Thymus (tissue), 14 donors: ENCODE measurements at places on chromosomes 7 and 10. TPM values are rescaled to one million over a fixed set of nuclear protein-coding genes. Genes with fewer than 3 reads are reported as not detected.

DNA sequence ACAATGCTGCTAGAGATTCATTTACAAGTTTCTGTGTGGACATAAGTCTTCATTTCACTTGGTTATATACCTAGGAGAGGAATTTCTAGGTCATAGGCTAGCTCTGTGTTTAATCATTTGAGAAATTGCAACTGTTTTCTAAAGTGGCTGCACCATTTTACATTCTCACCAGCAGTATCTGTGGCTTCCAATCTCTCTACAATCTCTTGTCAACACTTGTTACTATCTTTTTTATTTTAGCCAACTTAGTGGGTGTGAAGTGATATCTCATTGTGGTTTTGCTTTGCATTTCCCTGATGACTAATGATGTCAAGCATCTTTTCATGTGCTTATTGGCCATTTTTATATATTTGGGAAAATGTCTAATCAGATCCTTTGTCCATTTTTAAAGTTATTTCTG lies 53.0 kb upstream of the DRGX start:
- no peaks in the 10 kb centered on the region for H3K27me3 ChIP-seq
- no peak overlapping the region for H3K4me3 ChIP-seq
- peaks cover 2% of the 10 kb centered on the region for H3K4me1 ChIP-seq
- no peak for DNase-seq
- H3K36me3 ChIP-seq, result no peaks in the 10 kb centered on the region

DNA sequence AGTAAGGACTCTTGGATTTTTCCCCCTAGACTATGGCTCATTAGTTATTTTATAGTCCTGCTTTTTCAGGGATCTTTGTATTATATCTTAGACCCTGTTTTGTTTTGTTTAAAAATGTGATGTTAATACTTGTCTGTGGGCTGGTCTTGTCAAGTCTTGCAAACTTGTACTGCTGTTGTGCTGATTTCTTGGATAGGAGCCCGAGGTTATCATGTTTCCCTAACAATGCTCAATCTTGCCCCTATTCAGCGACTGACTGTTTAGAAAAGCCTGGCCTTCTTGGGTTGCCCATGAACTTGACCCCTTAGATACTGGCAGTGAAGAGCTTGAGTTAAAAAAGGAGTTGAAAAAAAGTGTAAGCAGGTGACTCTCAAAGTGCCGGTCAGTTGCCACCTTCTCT lies 115.7 kb downstream of the KIAA1217 start:
- H3K27ac ChIP-seq, result no peak overlapping the region
- no peaks in the 10 kb centered on the region for H3K36me3 ChIP-seq
- DNase-seq, result peak; percentile 6
- no peak overlapping the region for H3K4me3 ChIP-seq
- no peaks in the 10 kb centered on the region for H3K4me1 ChIP-seq
- H3K27me3 ChIP-seq, result no peaks in the 10 kb centered on the region

- no peak overlapping the region for H3K27ac ChIP-seq
- peaks cover 24% of the 10 kb centered on the region for H3K27me3 ChIP-seq
These were observed 4.2 kb upstream of the UPP1 start for GRCh38 chr7:48084727-48085432.

DNA sequence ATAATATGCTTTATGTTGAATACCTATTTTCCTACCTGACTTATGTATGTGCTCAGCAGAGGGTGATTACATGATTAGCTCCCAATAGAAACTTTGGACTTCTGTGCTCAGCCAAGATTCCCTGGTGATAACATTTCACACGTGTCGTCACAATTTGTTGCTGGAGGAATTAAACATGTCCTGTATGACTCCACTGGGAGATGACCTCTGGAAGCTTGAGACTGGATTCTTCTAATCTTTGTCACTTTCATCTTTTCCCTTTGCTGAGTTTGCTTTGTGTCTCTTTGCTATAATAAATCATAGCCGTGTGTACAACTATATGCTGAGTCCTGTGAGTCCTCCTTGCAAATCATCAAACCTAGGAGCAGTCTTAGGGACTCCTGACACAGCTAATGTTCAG lies 120.9 kb upstream of the LRRTM3 start:
- H3K27ac ChIP-seq, result no peak overlapping the region
- H3K27me3 ChIP-seq, result no peaks in the 10 kb centered on the region
- no peak for DNase-seq

DNA sequence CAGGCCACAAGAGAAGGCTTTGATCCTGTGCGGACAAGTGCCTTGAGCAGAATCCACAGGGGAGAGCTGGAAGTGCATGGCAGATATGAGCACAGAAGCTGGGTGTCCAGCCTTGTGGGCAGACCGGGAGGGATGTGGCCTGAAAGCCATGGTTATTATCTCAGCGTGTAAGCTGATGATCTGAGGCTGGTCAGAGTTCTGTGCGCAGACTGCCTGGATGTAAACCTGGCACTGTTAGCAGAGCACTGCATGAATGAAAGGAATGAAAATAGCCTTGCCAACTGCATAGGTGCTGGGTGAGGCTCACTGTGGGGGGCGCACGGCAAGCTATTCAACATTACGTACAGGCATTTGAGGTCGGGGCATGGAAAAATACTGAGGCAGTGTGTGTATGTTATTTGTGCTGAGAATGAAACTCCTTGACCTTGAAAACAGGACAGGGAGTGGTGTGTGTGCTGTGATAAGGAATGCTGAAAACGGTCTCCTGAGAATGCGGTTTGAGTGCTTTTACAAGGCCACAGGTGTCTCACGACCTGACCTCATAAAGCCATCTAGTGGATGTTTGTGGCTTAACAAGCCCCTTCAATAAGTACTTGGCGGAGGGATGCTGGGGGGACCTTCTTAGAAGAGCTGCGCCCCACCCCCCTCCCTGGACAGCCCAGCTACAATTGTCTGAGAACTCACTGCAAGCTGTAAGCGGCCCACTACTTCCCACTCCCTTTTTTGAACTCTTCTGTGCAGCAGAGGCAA lies 18.7 kb downstream of the AKR1C1 start:
- peak; percentile 21 for DNase-seq
- H3K36me3 ChIP-seq, result no peaks in the 10 kb centered on the region
- H3K4me1 ChIP-seq, result peaks cover 8% of the 10 kb centered on the region
- H3K27ac ChIP-seq, result no peak overlapping the region

- H3K36me3 ChIP-seq, result no peaks in the 10 kb centered on the region
- no peak overlapping the region for H3K27ac ChIP-seq
- H3K27me3 ChIP-seq, result no peaks in the 10 kb centered on the region
- no peaks in the 10 kb centered on the region for H3K4me1 ChIP-seq
These were observed 98.2 kb downstream of the AHR start for GRCh38 chr7:17396692-17397091.

SLC39A12 gene
- 0.05 TPM for total RNA-seq

ZNF655 gene
- total RNA-seq, result 58.9 TPM

HSPA12A gene
- total RNA-seq, result 1.7 TPM
